ENCODE measurements at places on chromosomes 12 and 14. TPM values are rescaled to one million over a fixed set of nuclear protein-coding genes. Genes with fewer than 3 reads are reported as not detected.

DNA sequence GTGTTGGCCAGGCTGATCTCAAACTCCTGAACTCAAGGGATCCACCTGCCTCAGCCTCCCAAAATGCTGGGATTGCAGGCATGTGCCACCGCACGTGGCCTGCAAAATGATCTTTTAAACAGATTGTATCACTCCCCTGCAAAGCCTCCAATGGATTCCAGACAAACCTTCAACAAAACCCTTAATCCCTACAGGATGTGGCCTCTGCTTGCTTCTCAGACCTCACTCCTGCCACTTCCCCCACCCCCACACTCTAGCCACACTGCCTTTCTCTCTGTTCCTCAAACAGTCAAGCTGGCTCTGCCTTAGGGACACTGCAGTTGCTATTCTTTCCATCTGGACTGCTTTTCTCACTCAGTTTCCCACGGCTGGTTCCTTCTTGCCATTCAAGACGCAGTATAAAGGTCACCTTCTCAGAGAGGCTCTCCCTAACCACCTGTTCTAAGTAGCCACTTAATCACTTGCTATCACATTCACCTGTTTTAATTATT, 47.3 kb upstream of the TMED10 start:
- no peak overlapping the region for H3K27ac ChIP-seq
- no peaks in the 10 kb centered on the region for H3K36me3 ChIP-seq
- no peaks in the 10 kb centered on the region for H3K27me3 ChIP-seq
- no peak overlapping the region for H3K4me3 ChIP-seq
- no peak for DNase-seq

AVPR1A gene
- total RNA-seq = not detected

DNA sequence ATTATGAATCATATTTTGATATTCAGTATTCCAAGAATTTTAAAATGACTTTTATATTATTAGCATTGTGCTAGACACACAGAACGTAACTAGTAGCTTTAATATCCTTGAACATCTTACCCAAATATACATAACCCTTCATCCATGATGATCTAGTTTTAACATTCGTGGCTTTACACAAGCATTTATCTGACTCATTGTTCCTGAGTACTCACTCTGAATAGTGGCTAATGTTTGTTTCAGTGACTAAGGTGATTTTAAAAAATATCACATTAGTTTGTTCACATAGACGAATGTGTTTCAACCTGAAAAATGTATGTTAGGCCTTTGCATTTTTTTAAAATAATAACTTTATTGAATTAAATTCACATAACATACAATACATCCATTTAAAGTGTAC, 80.0 kb upstream of the PTPRQ start:
- peak; percentile 56 for DNase-seq
- peaks cover 17% of the 10 kb centered on the region for H3K4me1 ChIP-seq
- H3K4me3 ChIP-seq = no peak overlapping the region
- no peaks in the 10 kb centered on the region for H3K36me3 ChIP-seq
- H3K27ac ChIP-seq = peak overlapping the region; percentile 62
- H3K27me3 ChIP-seq = no peaks in the 10 kb centered on the region

DNA sequence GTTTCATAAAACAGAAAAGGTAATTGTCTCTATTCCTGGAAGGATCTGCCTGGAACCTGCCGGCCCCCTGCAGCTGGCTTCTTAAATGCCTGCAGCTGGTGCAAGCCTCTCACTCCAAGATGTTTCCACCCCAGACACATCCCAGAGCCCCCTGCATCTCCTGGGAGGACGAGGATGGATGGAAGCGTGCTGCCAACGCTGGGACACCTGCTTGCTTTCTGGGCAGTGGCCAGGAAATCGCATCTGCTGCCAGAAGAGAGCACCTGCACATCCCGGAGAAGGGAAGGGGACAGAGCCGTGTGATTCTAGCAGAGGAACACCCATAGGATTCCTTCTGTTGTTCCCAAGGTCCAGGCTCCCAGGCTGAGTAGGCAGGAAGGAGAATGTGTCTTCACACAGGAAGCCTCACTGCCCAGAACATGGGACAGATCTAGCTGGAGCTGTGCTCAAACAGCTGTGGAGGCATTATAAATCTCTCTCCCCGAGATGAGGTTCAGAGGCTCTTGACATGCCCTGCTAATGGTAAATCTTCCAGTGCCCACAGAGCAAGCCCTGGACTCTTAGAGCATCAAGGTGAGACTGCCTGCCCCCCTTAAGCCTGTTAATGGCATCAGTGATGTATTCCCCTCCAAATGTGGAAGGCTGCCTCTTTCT, 138.8 kb upstream of the MAP1LC3B2 start:
- no peak overlapping the region for H3K4me3 ChIP-seq
- H3K27me3 ChIP-seq = no peaks in the 10 kb centered on the region
- peaks cover 4% of the 10 kb centered on the region for H3K4me1 ChIP-seq
- H3K36me3 ChIP-seq = no peaks in the 10 kb centered on the region
- no peak overlapping the region for H3K27ac ChIP-seq

OTOGL gene
- total RNA-seq = 3.1 TPM

- no peaks in the 10 kb centered on the region for H3K4me1 ChIP-seq
- H3K27ac ChIP-seq = no peak overlapping the region
- H3K4me3 ChIP-seq = no peak overlapping the region
- H3K27me3 ChIP-seq = no peaks in the 10 kb centered on the region
These were observed 79.9 kb upstream of the TMTC1 start for GRCh38 chr12:29863665-29864064.

- H3K4me3 ChIP-seq = no peak overlapping the region
- H3K27me3 ChIP-seq = no peaks in the 10 kb centered on the region
- no peak for DNase-seq
- peaks cover 30% of the 10 kb centered on the region for H3K4me1 ChIP-seq
These were observed 131.1 kb downstream of the GCH1 start for GRCh38 chr14:54771411-54772027.

DNA sequence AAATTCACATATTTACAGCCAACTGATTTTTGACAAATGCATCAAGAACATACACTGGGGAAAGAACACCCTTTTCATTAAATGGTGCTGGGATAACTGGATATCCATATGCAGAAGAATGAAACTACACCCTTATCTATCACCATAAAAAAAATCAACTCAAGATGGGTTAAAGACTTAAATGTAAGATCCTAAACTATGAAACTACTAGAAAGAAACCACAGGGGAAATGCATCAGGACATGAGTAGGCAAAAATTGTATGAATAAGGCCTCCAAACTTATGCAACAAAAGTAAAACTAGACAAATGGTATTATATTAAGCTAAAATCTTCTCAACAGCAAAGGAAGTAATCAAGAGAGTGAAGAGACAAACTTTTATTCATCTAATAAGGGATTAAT, 242.6 kb downstream of the CPNE8 start:
- no peak overlapping the region for H3K27ac ChIP-seq
- H3K4me3 ChIP-seq = no peak overlapping the region
- no peaks in the 10 kb centered on the region for H3K4me1 ChIP-seq
- no peaks in the 10 kb centered on the region for H3K27me3 ChIP-seq

- peak overlapping the region; percentile 44 for H3K4me3 ChIP-seq
- H3K36me3 ChIP-seq = no peaks in the 10 kb centered on the region
- peaks cover 70% of the 10 kb centered on the region for H3K4me1 ChIP-seq
- H3K27ac ChIP-seq = peak overlapping the region; percentile 97
- peak; percentile 17 for DNase-seq
These were observed 26.0 kb upstream of the KRT78 start for GRCh38 chr12:52874573-52875435.

- H3K27ac ChIP-seq = no peak overlapping the region
- H3K27me3 ChIP-seq = no peaks in the 10 kb centered on the region
- no peak overlapping the region for H3K4me3 ChIP-seq
- no peaks in the 10 kb centered on the region for H3K4me1 ChIP-seq
These were observed 6.9 kb upstream of the GPRC5D start for GRCh38 chr12:12958886-12959285.

DNA sequence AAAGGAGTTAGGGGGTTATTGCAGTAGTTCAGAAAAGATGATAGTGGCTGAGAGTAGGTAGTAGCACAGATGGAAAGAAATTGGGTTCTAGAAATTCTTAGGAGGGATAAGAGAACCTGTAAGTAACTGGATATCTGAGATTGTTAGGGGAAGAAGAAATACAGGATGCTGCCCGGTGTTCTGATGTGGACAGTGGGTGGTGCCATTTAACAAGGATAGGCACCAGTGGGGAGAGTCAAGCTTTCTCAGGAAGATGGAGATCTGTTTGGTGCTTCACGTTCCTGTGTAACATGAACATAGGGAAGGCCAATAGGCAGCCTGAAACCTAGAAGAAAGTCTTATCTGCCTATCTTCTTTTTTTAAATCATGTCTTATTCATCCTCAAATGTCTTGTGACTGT, 245.9 kb downstream of the NPAS3 start:
- no peaks in the 10 kb centered on the region for H3K4me1 ChIP-seq
- H3K4me3 ChIP-seq = no peak overlapping the region
- peak; percentile 53 for DNase-seq
- no peak overlapping the region for H3K27ac ChIP-seq
- no peaks in the 10 kb centered on the region for H3K36me3 ChIP-seq

- H3K36me3 ChIP-seq = no peaks in the 10 kb centered on the region
- H3K27ac ChIP-seq = no peak overlapping the region
- peaks cover 50% of the 10 kb centered on the region for H3K27me3 ChIP-seq
- H3K4me3 ChIP-seq = no peak overlapping the region
- peak; percentile 46 for DNase-seq
These were observed 14.8 kb upstream of the LRRC9 start for GRCh38 chr14:59905188-59905587.

SLC4A8 gene
- total RNA-seq = 4.2 TPM

P2RX2 gene
- total RNA-seq = not detected

GRCh38 chr14:68650404-68650994, 142.4 kb downstream of the ZFP36L1 start:
- H3K4me1 ChIP-seq = no peaks in the 10 kb centered on the region
- no peak overlapping the region for H3K4me3 ChIP-seq
- no peak overlapping the region for H3K27ac ChIP-seq
- no peak for DNase-seq

DNA sequence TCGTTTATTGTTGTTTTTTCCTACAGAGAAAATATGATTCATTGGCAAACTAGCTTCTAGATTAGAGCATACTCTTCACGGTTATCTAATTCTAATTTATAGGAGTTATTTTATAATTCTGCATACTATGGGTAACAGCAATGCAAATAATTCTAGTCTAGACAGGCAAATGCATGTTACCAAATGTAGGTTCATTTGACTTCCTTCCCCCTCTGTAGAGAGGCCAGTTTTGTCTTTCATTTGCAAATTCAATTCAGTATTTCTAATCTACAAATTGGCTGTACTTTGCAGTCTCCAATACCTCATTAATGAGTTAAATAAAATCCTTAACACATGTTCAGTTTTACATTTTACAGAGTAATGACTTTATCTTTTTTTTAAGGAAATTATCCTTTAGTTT, 4.2 kb downstream of the LGMN start:
- no peak overlapping the region for H3K4me3 ChIP-seq
- H3K4me1 ChIP-seq = peaks cover 4% of the 10 kb centered on the region
- no peak overlapping the region for H3K27ac ChIP-seq
- no peaks in the 10 kb centered on the region for H3K36me3 ChIP-seq
- no peaks in the 10 kb centered on the region for H3K27me3 ChIP-seq

DNA sequence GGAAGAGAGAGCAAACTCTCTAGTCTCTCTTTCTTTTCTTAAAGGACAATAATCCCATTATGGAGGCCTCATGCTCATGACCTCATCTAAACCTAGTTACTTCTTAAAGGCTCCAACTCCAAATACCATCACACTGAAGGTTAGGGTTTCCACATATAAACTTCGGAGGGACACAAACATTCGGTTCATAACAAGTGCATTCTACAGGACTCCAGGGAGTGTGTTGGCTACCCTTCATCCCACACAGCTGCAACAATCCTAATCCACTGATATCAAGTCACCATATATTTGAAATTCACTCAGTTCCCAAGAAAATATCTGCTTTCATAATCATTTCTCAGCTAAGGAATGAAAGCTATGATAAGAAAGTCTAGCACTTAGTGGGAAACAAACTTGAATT, 265.9 kb upstream of the PLEKHG7 start:
- no peaks in the 10 kb centered on the region for H3K36me3 ChIP-seq
- H3K4me1 ChIP-seq = no peaks in the 10 kb centered on the region
- no peak overlapping the region for H3K4me3 ChIP-seq
- H3K27ac ChIP-seq = no peak overlapping the region

DDX47 gene
- total RNA-seq = 58.9 TPM

GRCh38 chr12:6934110-6934509, 6.4 kb downstream of the ATN1 start:
- DNase-seq = no peak
- no peaks in the 10 kb centered on the region for H3K27me3 ChIP-seq
- H3K27ac ChIP-seq = no peak overlapping the region
- H3K4me1 ChIP-seq = peaks cover 18% of the 10 kb centered on the region

GRCh38 chr12:97530245-97530644, 67.6 kb downstream of the RMST start:
- H3K4me3 ChIP-seq = no peak overlapping the region

- no peak overlapping the region for H3K27ac ChIP-seq
- no peaks in the 10 kb centered on the region for H3K27me3 ChIP-seq
- DNase-seq = peak; percentile 62
- no peak overlapping the region for H3K4me3 ChIP-seq
These were observed 20.6 kb upstream of the CPM start for GRCh38 chr12:68953536-68953935.

- DNase-seq = no peak
- peak overlapping the region; percentile 81 for H3K27ac ChIP-seq
- peak overlapping the region; percentile 85 for H3K4me3 ChIP-seq
- peaks cover 53% of the 10 kb centered on the region for H3K4me1 ChIP-seq
These were observed 1.3 kb downstream of the SLC38A1 start for GRCh38 chr12:46267575-46267824.

GRCh38 chr12:109767991-109768900, 54.6 kb downstream of the FAM222A start:
- no peaks in the 10 kb centered on the region for H3K36me3 ChIP-seq
- peaks cover 10% of the 10 kb centered on the region for H3K4me1 ChIP-seq
- H3K27ac ChIP-seq = no peak overlapping the region
- H3K4me3 ChIP-seq = no peak overlapping the region
- no peak for DNase-seq
- no peaks in the 10 kb centered on the region for H3K27me3 ChIP-seq

DNA sequence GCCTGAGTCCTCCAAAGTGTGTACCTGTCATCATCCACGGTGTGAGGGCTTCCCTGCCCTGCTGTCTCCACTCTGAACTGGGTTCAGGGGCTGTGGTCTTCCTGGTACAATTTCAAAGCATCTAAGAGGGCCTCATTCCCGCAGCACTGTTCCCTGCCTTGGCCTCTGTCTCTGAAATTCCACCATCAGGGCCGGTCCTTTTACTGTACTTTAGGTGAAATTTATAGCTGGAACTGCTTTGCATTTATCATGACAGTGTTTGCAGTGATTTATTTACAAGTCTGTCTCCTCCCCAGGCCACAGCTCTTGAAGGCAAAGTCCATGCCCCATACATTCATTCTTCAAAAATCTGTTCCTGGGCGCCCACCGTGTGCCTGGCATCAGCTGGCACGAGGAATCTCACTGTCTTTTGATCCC, 36.9 kb upstream of the NCOR2 start:
- no peak overlapping the region for H3K4me3 ChIP-seq
- no peaks in the 10 kb centered on the region for H3K27me3 ChIP-seq
- H3K4me1 ChIP-seq = peaks cover 28% of the 10 kb centered on the region
- no peak overlapping the region for H3K27ac ChIP-seq
